ENCODE measurements at places on chromosomes 4 and X. TPM values are rescaled to one million over a fixed set of nuclear protein-coding genes. Genes with fewer than 3 reads are reported as not detected.

Gene GLOD5
- not detected for total RNA-seq

Gene TCEAL9
- 102 TPM for total RNA-seq

Gene FGF2
- 11.8 TPM for total RNA-seq

Gene OTUD5
- total RNA-seq = 34.8 TPM

Gene TAPT1
- 7.3 TPM for total RNA-seq

Gene MAD2L1
- 27.3 TPM for total RNA-seq

Gene CXCL11
- total RNA-seq = 4.7 TPM

Gene CXorf49
- total RNA-seq = not detected

Gene FHIP1A
- total RNA-seq = 0.40 TPM

Gene SERTM2
- not detected for total RNA-seq

Gene PLP2
- 125 TPM for total RNA-seq

Gene CCDC149
- total RNA-seq = 3.9 TPM

Gene C4orf51
- total RNA-seq = not detected

Gene SUPT20HL2
- total RNA-seq = not detected

Gene SPARCL1
- 60.4 TPM for total RNA-seq

Gene PPP4R3C
- not detected for total RNA-seq

Gene GPR143
- 1.9 TPM for total RNA-seq

Gene MSX1
- 21.0 TPM for total RNA-seq

Gene MND1
- 5.7 TPM for total RNA-seq

Gene GYG2
- 0.05 TPM for total RNA-seq

Gene KANTR
- 2.6 TPM for total RNA-seq

Gene MUC7
- not detected for total RNA-seq

Gene CSAG1
- not detected for total RNA-seq

Gene SSX4B
- not detected for total RNA-seq

Gene NEUROG2
- total RNA-seq = not detected

Gene FAM9C
- not detected for total RNA-seq

Gene STS
- 9.4 TPM for total RNA-seq

Gene PSAPL1
- total RNA-seq = not detected

Gene CCKAR
- total RNA-seq = not detected

Gene EMD
- total RNA-seq = 61.8 TPM

Gene ZMAT1
- total RNA-seq = 0.60 TPM

Gene EMCN
- 91.0 TPM for total RNA-seq

Gene DMRTC1
- total RNA-seq = not detected

Gene GPC3
- not detected for total RNA-seq

Gene RADX
- total RNA-seq = 0.33 TPM

Gene PRSS12
- total RNA-seq = 5.1 TPM

Gene MGAT4D
- not detected for total RNA-seq

Gene RPS6KA6
- total RNA-seq = 0.15 TPM

Gene SLITRK2
- total RNA-seq = not detected

Gene CXXC4
- total RNA-seq = not detected

Gene SLC9B1
- not detected for total RNA-seq

Gene ARHGAP10
- 28.9 TPM for total RNA-seq

Gene AFM
- total RNA-seq = not detected

Gene PPEF2
- total RNA-seq = not detected

Gene SOD3
- 0.07 TPM for total RNA-seq

Gene HELQ
- 6.3 TPM for total RNA-seq

Gene TMSB15A
- 8.9 TPM for total RNA-seq

Gene NAP1L3
- total RNA-seq = not detected

Gene UGT2B10
- total RNA-seq = not detected

Gene NHS
- total RNA-seq = under 0.01 TPM

Gene LRAT
- not detected for total RNA-seq

Gene ADH1B
- not detected for total RNA-seq

Gene FRAS1
- total RNA-seq = 4.1 TPM

Gene HPSE
- total RNA-seq = 7.1 TPM

Gene CLIC2
- total RNA-seq = 9.5 TPM

Gene RHOXF2
- total RNA-seq = not detected

Gene FAM133A
- total RNA-seq = not detected

Gene HTN3
- not detected for total RNA-seq

Data from mammary microvascular endothelial cell (primary cell).